ENCODE measurements at places on chromosomes 5 and 9. TPM values are rescaled to one million over a fixed set of nuclear protein-coding genes. Genes with fewer than 3 reads are reported as not detected.

DNA sequence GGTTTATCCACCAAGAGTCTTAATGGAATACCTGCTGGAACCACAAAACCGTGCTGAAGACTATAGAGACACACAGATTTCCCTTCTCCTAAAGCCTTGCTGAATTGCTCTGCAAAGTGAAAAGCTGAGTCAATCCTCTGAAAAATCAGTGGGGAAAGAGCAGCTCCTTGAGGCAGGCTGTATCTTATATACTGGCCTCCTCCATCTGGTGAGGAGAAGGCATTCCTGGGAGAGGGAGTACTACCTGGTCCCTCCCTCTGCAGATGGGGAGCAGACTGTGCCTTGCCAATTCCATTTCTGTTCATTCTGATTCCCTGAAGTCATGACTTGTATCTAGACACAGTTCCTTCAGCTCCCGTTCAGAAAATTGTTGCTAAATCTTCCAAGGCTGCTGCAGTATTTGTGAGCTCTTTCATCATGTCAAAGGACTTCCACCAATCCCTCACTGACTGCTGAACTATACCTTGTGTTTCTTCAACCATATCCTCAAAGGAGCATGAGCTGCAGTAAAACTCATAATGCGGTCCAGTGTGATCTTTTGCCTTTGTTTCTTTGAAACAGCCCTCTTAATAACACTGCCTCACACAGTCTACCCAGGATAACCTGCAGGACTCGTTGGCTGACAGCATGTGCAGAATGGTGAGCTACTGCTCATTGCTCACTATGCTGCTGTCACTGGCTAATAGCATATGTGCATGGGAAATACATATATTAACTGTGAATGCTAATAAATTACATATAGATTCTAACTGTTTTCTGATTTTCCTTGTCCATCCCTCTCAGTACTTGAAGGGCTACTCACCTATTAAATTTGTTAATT, 84.5 kb downstream of the FOXD1 start:
- H3K27me3 ChIP-seq = peaks cover 3% of the 10 kb centered on the region
- H3K4me3 ChIP-seq = no peak overlapping the region

- H3K4me1 ChIP-seq = no peaks in the 10 kb centered on the region
- H3K27ac ChIP-seq = no peak overlapping the region
- no peaks in the 10 kb centered on the region for H3K27me3 ChIP-seq
These were observed 12.9 kb upstream of the PRDM9 start for GRCh38 chr5:23494558-23494957.

Gene PITX1
- 0.18 TPM for polyA plus RNA-seq

DNA sequence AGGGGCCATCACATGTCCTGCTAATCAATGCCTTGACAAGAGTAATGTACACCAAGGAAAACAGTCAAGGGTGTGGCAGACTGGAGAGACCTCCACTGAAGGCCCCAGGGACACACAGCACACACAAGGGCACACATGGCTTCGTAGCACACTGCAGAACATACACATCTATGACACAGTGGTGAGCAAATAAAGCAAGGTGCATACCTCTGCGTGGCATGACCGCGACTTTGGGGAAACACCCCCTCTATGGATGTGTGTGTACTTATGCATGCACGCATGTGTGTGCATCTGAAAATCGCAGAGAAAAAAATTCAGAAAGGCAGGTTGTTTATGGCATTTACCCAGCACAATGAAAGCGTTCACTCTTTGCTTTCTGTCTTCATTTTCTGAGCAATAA, 20.5 kb downstream of the SEMA4D start:
- H3K4me1 ChIP-seq = peaks cover 30% of the 10 kb centered on the region
- H3K36me3 ChIP-seq = peaks cover 33% of the 10 kb centered on the region
- peak overlapping the region; percentile 59 for H3K27ac ChIP-seq
- DNase-seq = no peak
- H3K27me3 ChIP-seq = no peaks in the 10 kb centered on the region

DNA sequence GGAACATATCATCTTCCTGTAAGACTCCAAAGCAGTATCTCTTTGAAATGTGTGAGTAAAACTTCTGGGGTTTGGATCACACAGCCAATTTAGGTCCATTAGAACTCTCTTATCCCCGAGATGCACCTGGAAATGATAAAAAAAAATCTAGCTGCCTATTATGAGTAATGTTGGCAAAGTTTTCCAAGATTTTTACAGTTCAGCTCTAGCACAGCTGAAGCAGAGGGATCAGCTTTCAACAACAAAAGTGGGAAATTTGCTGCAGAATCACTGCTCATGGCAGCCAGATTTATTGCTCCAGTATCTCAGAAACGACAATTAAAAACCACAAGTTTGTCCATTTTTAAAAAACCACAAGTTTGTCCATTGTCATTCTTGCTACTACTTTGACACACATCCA, 292.2 kb downstream of the IRX2 start:
- H3K4me1 ChIP-seq = no peaks in the 10 kb centered on the region
- H3K36me3 ChIP-seq = no peaks in the 10 kb centered on the region
- H3K27ac ChIP-seq = no peak overlapping the region
- H3K27me3 ChIP-seq = no peaks in the 10 kb centered on the region

Gene OR1Q1
- not detected for polyA plus RNA-seq

Gene CTNND2
- polyA plus RNA-seq = not detected

- H3K27ac ChIP-seq = no peak overlapping the region
- H3K4me1 ChIP-seq = peaks cover 26% of the 10 kb centered on the region
- H3K27me3 ChIP-seq = no peaks in the 10 kb centered on the region
These were observed 107.3 kb downstream of the SNCAIP start for GRCh38 chr5:122419142-122419894.

Gene ADAMTSL1
- 0.09 TPM for polyA plus RNA-seq

DNA sequence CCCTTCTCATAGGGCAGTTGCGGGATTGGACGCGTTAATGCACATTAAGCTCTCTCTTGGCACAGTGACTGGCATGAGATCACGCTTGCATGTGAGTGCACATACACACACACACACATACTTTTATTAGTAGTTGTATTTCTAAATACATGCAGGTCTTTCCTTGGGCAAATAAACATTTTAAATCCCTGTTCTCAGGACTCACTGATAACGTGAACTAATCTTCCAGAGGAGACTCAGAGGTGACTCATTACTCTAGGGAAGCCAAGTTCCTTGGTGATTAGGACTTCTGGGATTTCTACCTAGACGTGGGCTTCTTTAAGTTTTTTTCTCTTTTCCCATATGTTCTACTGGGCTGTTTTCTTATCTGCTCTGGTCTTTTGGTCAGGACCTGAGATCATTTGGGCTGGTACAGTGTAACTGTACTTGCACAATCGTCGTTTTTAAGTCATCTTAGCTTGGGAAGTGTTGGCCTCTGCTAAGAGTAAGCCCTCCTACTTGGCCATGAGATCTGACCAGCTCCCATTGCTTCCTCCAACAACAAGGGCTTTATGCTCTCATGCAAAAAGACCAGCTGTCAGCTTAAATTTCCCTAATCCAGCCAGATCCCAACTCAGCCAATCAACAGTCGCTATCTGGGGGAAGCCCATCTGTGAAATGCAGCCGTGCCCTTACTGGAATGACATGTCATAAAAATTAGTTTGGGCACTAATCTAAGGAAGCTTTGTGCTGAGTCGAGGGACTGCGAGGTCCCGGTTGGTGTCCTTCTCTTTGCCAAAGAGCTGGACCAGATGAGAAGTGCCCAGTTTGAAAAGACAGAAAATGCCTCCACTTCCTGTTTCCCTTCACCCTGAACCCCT, 176.4 kb upstream of the ANKRD55 start:
- no peak overlapping the region for H3K4me3 ChIP-seq
- H3K4me1 ChIP-seq = peaks cover 23% of the 10 kb centered on the region
- H3K27me3 ChIP-seq = no peaks in the 10 kb centered on the region
- H3K27ac ChIP-seq = no peak overlapping the region
- no peaks in the 10 kb centered on the region for H3K36me3 ChIP-seq
- DNase-seq = no peak

Gene DNAH5
- not detected for polyA plus RNA-seq

Gene IFNA5
- not detected for polyA plus RNA-seq

- peaks cover 19% of the 10 kb centered on the region for H3K36me3 ChIP-seq
- H3K27me3 ChIP-seq = no peaks in the 10 kb centered on the region
- peaks cover 13% of the 10 kb centered on the region for H3K4me1 ChIP-seq
These were observed 3.6 kb downstream of the RPS23 start for GRCh38 chr5:82274343-82275211.

Gene SAXO1
- polyA plus RNA-seq = not detected

Gene C1QTNF3
- polyA plus RNA-seq = 0.14 TPM

- no peak overlapping the region for H3K27ac ChIP-seq
- H3K4me1 ChIP-seq = no peaks in the 10 kb centered on the region
- no peaks in the 10 kb centered on the region for H3K27me3 ChIP-seq
These were observed 301.0 kb upstream of the PCSK5 start for GRCh38 chr9:75589497-75589896.

DNA sequence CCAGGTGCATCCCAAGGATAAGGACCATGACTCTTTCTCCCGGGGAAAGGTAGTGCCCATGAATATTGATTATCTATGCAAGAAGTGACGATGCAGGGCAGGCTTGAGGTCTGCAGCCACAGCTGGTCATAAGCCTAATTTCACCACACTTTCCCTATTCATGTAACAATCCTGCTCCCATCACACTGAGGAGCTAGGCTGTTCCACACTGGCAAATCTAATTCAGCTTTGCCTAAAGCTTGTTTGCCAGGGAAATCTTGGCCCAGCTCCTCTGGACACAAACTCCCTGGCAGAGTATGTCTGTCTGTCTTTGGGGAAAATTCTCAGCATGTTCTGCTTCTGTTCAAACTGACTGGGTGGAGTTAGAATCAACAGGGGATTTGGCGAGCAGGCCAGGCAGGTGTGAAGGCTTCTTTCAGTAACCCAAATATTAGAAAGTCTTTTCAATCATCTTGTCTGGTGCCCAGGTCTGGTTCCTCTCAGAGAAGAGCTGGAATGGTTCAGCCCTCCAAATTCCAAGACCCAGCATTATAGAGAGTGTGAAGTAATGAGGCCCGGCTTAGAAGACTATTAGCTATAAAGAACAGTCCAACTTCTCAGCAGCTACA, 88.5 kb upstream of the SPDL1 start:
- no peaks in the 10 kb centered on the region for H3K36me3 ChIP-seq
- DNase-seq = no peak
- H3K4me1 ChIP-seq = no peaks in the 10 kb centered on the region
- H3K4me3 ChIP-seq = no peak overlapping the region
- H3K27me3 ChIP-seq = peaks cover under 1% of the 10 kb centered on the region

- no peak overlapping the region for H3K27ac ChIP-seq
- DNase-seq = peak; percentile 9
- no peaks in the 10 kb centered on the region for H3K36me3 ChIP-seq
- H3K4me3 ChIP-seq = no peak overlapping the region
- no peaks in the 10 kb centered on the region for H3K27me3 ChIP-seq
These were observed 33.5 kb upstream of the CKS2 start for GRCh38 chr9:89277454-89277853.

DNA sequence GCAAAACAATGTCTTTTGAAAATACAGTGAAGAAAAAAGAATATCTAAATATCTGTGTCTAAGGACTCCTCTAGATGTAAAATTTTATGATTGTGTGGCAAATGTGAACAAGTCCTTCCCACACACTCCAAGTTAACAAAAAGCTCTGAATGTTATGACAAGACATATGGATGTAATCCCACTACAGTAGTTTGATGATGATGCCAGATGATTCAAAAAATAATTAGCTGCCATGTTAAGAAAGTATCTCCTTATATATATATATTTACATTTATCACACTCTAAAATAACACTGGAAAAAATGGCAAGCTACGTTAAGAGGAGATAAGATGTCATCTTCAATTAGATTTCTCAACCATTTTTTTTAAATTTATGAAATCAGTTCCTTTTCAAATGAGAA, 178.5 kb downstream of the NFIB start:
- no peak for DNase-seq
- H3K27ac ChIP-seq = no peak overlapping the region
- H3K4me1 ChIP-seq = no peaks in the 10 kb centered on the region
- no peaks in the 10 kb centered on the region for H3K27me3 ChIP-seq
- H3K36me3 ChIP-seq = no peaks in the 10 kb centered on the region

Gene ZDHHC11
- polyA plus RNA-seq = 0.28 TPM

Gene RFX3
- 6.8 TPM for polyA plus RNA-seq

DNA sequence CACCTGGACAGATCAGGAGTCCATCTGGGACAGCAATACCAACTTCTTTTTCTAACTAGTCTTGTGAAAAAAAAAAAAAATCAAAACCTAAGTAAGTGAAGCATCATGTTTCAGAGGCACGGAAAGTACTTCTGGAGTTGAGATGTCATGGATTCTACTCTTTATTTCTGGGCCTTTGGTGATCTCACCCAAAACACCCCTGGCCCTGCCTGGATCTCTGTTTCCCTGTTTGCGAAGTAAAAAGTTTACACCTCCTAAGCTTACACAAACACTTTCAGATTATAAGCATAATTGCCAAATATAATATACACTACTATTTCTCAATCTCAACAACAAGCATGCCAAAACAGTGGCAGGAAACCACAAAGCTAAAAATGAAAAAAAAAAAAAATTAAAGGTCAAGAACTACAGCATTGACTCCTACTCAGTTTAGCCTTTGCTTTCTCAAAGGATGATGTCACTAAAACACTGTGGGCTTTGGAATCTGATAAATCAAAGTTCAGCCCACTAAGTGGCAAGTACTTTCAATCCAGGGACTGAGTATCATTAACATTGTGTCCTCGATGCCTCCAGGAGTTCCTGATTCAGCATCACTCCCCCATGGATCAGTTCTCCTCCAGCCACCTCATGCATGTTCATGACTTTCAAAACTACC, 291.9 kb downstream of the NFIB start:
- DNase-seq = no peak
- no peaks in the 10 kb centered on the region for H3K27me3 ChIP-seq
- no peak overlapping the region for H3K4me3 ChIP-seq
- no peak overlapping the region for H3K27ac ChIP-seq

Gene CCDC192
- polyA plus RNA-seq = 0.50 TPM

DNA sequence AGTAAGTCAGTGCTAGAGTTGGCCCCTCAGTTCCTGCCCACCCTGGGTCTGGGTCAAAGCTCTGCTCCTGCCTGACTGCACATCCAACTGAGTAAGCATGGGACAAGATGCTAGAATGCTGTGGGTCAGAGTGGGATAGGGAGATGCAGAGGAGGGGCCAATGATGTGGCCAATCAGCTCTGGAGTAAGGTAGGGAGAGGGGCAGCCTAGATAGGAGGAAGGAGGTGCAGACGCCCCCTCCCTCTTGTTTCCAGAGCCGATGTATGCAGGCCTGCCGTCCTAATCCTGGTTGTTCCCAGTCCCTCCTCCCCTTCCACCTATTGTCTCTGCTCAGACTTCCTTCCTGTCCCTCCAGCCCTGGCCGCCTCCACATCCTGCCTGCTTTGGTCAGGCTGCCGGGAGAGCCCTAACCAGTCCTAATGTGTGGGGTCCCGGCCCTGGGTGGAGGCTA, 1.3 kb downstream of the ARAP3 start:
- no peak overlapping the region for H3K27ac ChIP-seq
- H3K4me1 ChIP-seq = no peaks in the 10 kb centered on the region
- DNase-seq = no peak
- H3K36me3 ChIP-seq = no peaks in the 10 kb centered on the region
- H3K27me3 ChIP-seq = peaks cover 2% of the 10 kb centered on the region
